ENCODE measurements at places on chromosomes 2 and 18.

GRCh38 chr2:170146784-170147183, 31.2 kb upstream of the MYO3B start:
- DNase-seq, result no peak

DNA sequence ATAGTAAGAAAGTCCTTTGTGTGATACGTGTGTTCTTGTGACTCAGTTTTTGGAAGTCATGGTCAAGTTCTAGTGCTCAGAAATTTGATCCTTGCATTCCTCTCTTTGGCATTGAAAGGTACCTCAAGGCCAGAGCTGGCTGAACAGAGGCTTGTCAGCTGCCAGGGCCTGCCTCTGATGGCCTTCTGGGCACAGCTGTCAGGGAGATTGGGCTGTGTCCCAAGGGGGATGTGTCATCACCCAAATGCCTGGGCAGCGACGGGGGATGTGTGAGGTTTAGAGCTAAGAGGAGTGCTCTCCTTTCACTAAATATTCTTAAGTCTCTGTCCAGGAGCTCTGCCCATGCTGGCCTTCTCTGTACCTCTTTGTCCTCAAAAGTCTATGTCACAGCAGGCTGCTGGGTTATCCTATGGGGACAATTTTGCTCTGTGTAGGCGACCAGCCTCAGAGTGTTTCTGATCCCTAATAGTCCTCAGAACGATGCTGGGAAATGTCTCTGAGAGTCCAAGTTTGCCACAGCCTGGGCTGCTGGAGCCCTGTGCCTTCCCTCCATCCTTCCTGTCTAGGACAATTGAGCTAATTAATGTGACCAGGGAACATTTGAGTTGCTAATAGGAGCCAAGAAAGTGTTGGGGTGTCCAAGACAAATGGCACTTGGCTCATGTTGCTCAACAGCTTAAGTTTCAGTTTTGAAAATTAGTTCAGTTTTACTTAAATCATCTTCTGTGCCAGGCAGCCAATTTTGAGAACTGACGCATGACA, 115.4 kb upstream of the ZNF521 start:
- DNase-seq, result no peak

DNA sequence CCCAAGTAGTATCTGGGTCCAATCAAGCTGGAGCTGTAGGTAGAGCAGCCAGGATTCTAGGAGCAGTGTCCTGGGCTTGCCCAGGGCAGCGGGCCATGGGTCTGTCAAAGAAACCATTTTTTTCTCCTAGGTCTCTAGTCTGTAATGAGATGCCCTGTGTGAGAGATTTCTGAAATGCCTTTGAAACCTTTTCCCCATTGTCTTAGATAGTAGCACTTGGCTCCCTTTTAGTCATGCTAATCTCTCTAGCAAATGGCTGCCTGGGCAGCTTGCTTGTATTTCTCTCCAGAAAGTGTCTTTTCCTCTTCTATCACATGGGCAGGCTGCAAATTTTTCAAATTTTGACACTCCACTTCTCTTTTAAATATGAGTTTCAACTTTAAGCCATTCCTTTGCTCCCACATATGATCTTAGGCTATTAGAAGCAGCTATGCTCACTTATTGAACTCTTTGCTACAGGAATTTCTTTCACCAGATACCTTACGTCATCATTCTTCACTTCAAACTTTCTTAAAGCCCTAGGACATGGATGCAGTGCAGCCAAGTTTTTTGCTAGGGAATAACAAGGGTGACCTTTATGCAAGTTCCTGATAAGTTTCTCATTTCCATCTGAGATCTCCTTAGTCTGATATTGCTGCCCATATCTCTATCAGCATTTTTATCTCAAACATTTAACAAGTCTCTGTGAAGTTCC, 890.2 kb upstream of the VRK2 start:
- no peak for DNase-seq

DNA sequence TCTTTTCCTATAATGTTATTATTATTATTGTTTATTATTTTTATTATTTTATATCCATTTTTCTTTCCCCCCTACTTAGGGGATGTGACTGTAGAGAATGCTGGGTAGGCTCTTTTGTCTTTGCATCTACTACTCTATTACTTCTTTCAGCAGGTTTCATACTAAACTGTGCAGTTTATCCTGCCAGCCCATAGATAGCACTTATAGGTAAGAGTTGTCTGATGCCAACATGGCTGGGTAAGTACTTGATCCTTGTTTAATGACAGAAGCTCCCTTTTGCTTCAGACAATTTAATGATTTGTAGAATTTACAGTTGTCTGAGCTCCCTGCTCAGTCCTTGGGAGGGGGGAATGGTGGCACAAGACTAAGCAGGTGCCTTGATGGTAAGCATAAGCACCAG, 262.9 kb upstream of the CDH2 start:
- no peak for DNase-seq

GRCh38 chr2:20025065-20025786, 12.8 kb upstream of the MATN3 start:
- DNase-seq, result no peak

- no peak for DNase-seq
Observed at GRCh38 chr2:180722551-180723239, 257.7 kb upstream of the UBE2E3 start.

GRCh38 chr2:227864161-227864756, 7.2 kb upstream of the DAW1 start:
- DNase-seq, result no peak

- no peak for DNase-seq
Observed at GRCh38 chr18:13879937-13880336, 35.4 kb downstream of the MC2R start.

DNA sequence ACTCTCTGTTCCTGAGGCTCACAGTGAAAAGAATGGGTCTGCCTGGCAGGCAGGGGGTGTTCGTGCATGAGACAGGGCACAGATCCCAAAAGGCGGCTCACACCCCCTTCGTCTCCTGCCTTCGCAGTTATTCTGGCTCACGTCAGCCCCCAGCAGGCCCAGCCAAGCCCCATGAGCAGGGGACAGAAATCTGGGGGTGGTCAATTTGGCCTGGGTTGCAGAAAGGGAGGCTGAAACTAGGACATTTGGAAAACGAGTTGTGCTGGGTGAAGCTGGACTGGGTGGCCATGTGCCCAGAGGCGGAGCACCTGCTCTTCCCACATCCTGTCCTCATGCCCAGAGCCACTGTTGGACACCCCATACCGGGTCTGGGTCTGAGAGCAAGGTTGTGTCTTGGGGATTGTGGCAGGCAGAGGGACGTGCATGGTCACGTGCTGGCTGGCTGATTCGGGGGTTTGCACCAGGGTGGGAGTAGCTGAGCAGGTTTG, 99.0 kb upstream of the MCFD2 start:
- DNase-seq, result no peak

- no peak for DNase-seq
Observed at GRCh38 chr18:61225336-61225735, 107.9 kb upstream of the CDH20 start.

DNA sequence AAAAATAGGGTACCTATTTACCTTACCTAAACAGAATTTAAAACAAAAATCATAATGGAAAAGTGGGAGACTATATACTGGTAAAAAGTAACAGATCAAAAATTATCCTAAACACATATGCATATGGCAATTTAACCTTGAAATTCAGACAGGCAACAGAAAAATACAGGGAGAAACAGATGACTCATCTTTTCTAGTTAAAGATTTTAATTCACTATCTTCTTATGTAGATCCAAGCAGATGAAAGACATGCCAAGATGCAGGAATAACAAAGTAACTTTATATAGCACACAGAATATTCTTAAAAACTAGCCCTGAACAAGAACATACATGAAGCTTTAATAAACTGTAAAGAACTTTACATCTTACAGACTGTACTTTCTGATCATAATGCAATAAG, 30.9 kb downstream of the PRPF40A start:
- DNase-seq, result no peak

GRCh38 chr2:232382331-232383225, 4.0 kb downstream of the ALPP start:
- DNase-seq, result no peak

GRCh38 chr2:134260713-134261112, 6.8 kb downstream of the MGAT5 start:
- no peak for DNase-seq

DNA sequence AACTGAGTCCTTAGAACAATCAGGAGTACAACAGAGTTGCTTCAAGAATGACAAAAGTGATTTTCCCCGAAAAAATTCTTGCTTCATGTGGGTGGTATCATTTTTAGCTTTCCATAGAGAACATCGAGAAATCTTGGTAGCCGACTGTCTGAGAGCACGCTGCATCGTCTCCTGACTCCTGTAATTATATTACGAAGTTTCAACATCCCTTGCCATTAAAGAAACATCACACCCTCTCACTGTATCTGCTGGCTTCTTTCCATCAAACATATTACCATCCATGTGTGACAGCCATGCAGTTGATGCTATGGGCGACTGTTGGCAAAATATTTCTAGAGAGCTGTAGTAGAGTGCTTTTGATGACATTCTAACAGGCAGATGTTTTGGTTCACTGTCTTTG, 311.2 kb downstream of the CMPK2 start:
- DNase-seq, result no peak

GRCh38 chr2:211609127-211609526, 929.5 kb downstream of the ERBB4 start:
- no peak for DNase-seq

DNA sequence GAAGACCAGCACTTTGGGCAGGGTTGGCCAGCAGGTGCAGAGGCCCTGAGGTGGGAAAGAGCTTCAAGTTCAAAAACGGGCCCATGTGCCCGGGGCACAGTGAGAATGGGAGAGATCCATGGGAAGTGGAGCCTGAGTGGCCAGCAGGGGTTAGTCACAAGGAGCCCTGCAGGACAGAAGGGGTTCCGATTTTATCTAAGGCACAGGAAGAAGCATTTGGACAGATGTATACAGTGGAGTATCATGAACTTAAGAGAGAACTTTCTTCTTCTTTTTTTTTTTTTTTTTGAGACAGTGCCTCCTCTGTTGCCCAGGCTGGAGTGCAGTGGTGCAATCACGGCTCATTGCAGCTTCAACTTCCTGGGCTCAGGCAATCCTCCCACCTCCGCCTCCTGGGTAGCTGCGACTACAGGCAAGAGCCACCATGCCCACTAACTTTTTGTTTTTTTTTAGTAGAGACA, 24.0 kb downstream of the WIPF1 start:
- no peak for DNase-seq

- DNase-seq, result no peak
Observed at GRCh38 chr2:64157792-64158191, 13.6 kb upstream of the PELI1 start.

DNA sequence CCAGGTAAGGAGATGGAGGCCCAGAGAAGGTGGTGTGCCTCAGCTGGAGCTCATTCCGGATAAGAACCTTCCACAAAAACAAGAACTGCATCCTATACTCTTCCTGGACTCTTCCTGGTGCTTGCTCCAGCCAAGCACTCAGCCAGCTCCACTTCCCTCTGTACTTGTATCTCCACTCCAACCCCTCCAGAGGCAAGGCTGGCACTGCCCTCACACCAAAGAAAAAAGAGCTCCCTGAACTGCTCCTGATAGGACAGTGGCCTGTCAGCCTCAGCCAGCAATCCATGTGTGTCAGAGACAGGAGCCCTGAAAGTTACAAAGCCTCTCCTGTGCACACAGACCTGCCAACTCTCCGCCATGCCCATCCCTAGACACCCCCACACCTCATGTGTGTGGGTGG, 248.1 kb downstream of the CELF4 start:
- DNase-seq, result no peak

GRCh38 chr2:203550266-203550665, 15.2 kb upstream of the RAPH1 start:
- DNase-seq, result no peak

Measured in GM12878 (cell line).